ENCODE measurements at places on chromosomes 4 and X.
A peak's percentile ranks its signal among the peaks of the same experiment; 100 is the strongest.

GRCh38 chr4:113524505-113525186, 236.9 kb downstream of the CAMK2D start:
- DNase-seq: no peak

GRCh38 chr4:185745891-185746290, 66.1 kb downstream of the SORBS2 start:
- no peak for DNase-seq

GRCh38 chr4:175542786-175543185, 269.3 kb downstream of the GPM6A start:
- no peak for DNase-seq

DNA sequence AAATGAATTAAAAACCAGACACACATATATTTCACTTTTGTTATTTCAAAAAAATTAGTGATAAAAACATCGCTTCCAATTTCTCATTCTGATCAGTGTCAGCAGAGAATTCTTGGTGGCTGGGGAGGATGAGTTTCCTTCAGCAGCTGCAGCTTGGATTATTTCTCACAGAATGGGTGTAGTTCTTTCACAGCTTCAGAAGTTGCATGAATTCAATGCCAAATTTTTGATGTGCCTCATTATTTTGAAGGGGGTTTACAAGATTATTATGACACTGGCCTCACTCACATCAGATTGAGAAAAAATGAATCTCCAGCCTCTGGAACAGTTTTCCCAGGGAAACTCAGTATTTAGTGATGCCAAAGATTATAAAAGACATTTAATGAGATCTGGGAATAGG, 184.9 kb upstream of the WDFY3 start:
- DNase-seq: no peak

DNA sequence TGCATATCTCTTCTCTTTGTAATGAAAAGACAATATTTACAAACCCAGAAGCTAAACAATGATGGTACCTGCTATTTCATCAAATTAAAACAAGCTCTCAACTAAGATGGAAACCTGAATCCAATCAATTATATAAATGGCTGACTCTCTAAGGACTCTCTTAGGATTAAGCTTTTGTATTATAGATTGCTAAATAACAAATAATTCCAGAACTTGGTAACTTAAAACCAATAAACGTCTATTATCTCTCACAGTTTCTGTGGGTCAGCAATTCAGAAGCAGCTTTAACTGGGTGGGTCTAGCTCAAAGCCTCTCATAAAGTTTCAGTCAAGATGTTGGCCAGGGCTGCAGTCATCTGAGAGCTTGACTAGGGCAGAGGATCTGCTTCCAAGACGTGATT, 12.4 kb downstream of the PHKA2 start:
- DNase-seq: no peak

- DNase-seq: no peak
Measured at GRCh38 chrX:38960137-38960536, 158.9 kb downstream of the MID1IP1 start.

DNA sequence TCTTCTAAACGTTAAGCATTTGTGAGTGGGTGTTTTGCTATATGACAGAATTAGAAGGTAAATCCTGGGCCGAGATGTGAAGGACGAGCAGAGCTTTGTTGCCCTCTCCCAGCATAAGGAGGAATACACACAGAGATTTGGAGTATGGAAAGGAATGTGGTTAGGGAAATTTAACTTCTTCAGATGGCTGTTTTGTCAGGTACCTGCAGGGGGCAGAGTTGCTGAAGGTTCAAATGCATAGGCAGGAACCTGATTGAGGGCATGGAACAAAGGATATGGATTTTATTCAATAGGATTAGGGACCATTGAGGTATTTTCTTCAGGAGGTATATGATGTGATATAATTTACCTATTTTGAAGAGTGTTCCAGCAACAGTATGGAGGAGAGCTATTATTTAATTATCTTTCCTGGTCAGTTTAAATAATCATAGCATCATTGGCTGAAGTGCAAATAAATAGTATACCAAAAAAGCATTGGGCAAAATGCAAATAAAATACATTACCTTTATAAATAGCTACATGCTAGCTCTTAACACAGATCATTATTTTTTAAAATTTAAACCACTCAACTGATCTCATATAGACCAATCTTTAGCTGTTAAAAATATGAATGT, 143.6 kb downstream of the SLIT2 start:
- DNase-seq: peak; percentile 18

- DNase-seq: no peak
Measured at GRCh38 chr4:112029771-112030171, 115.5 kb upstream of the FAM241A start.

- DNase-seq: no peak
Measured at GRCh38 chr4:13956947-13957346, 329.4 kb upstream of the BOD1L1 start.

DNA sequence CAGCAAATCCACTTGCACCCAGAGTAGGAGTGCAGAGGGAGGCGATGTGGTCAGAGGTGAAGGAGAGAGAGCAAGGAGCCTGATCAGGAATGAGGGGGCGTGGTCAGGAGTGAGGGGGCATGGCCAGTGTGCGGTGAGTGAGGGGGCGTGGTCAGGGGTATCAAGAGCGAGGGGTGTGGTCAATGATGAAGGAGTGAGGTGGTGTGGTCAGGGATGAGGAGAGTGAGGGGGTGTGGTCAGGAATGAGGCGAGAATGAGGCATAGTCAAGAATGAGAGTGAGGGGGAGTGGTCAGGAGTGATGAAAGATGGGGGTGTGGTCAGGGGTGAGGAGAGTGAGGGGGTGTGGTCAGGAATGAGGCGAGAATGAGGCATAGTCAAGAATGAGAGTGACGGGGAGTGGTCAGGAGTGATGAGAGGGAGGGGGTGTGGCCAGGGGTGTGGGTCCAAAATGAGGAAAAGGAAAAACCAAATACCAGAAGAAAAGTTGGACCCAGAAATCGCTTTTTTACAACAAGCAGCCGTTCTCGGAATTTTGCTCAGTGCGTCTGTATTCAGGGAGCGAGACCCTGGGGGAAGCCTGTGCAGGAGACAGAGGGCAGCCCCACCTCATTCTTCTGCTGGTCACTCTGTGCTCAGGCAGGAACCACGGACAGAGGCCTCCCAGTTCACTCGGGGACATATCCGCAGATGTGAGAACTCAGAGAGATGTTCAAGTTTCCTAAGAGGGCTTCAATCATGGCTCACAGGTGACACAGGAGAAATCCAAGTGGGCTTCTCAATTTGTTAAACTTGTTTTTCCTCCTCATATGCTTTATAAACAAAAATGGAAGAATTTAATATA, 47.5 kb downstream of the MAGEA1 start:
- peak; percentile 0 for DNase-seq

DNA sequence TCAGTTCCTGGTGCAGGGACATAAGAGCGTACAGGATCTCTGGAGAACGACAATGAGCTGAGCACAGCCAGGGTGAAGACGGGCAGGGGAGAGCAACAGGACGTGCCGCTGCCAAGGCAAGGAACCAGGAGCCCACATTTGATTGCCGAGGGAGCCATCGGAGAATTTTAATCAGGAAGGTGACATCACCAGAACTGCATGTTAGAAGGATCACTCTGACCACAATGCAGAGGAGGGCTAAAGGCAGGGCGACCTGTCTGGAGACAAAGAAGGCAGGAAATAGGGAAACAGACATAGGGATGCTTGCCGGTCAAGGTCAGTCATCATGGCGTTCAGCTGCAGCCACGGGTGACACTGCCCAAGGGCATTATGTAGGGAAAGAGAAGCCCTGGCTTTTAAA, 81.4 kb downstream of the RBM47 start:
- DNase-seq: no peak

DNA sequence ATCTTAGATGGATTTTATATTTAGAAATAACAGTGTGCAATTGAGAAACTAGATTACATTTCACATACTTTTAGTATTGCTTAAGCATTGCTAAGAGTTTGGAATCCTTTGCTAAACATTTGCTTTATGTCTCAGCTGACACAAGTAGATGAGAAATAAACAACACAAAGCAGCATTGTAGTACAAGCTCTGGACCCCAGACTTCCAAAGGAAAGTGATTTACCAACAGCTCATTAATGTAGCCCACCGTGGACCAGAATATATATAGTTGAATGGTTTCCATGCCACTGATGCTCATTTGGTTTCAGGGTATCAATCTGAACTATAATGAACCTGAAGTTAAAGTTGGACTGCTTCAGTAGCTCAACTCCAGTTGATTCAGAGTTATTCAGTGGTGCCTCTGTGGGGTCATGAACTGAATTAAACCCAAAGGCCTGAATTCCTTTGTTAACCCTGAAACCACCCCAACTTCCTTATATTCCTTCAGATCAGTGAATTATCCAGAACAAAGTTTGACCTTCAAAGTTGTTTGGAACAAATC, 132.1 kb upstream of the NEIL3 start:
- no peak for DNase-seq

- no peak for DNase-seq
Measured at GRCh38 chrX:120001787-120002186, 58.2 kb upstream of the NKAP start.

DNA sequence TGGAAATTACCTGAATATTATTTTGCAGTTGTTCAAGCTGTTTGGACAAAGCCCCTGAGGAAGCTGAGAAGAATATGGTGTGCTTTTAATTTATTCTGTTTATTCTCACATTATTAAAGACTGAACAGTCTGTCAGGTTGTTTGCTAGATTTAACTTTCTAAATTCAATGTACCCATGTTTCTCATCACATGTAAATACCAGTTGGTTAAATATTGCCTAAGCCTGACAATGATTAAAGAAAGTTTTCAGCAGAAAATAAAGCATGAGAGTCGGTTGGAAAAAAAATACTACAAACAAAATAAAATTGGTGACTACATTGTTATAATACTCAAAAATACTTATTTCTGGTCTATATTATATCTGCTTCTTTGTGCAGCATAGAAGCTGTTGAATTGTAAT, 1974.7 kb downstream of the ARAP2 start:
- no peak for DNase-seq

DNA sequence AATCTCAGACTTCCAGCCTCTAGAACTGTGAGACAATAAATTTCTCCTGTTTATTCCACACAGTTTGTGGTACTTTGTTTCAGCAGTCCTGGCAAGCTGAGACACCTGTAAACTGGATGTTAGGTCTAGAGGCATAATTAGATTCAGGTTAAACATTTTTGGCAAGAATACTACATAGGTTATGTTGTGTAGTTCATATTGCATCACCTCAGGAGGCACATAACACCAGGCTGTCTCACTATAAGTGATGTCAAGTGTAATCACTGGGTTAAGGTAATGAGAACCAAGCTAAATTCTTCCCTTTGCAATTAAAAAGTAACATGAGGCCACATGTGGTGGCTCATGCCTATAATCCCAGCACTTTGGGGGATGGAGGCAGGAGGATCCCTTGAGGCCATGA, 214.2 kb downstream of the ZNF674 start:
- no peak for DNase-seq

DNA sequence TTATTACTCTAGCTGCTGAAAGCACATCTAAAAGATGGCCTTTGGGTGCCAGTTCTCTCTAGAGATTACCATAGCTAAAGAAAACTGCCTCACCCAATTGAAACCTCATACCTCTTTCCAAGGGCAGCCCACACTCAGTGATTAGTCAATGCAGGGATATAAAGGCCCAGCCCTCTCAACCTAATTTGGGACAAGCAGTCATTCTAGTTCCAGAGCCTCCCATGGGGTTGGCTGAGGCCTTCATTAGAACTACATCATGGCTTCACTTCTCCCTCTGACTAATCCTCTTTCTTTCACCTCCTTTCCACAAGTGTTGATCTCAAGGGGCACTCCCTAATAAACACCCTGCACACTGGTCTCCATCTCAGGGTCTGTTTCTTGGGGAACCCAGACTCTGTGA, 38.5 kb upstream of the C1GALT1C1 start:
- DNase-seq: no peak

GRCh38 chr4:137651128-137651527, 118.8 kb upstream of the PCDH18 start:
- DNase-seq: no peak

DNA sequence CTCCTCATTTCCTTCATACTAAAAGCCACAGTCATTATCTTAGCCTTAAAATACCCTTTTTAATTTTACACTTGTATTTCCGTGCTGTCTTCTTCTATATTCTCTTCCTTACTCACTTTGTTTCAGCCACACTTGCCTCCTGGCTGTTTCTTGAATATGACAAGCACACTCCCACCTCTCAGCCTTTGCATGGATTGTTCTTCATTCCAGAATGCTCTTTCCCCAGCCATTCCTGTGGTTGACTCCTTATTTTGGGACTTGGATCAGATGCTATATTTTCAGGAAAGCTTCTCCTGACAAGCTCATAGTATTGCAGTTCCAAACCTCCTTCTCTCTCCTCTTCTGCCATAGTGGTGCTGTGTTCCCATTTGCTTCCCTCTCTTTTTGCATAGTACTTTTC, 291.3 kb downstream of the PDHA2 start:
- DNase-seq: no peak

DNA sequence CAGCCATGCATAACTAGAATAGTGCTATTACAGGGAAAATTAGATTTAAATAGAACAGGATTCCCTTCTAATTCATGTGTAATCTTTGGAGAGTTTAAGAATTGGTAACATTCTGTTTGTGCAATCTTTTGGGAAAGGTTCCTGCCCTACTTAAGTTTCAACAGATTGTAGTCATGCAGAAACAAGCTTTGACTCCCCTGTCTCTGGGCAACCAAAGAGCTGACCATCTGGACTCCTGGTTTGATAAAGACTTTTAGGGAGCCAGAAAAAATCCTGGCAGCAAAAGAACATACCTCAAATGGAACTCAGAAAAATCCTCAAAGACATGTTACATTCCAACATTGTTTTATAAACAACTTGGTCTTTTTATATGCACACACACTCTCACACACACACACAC, 191.1 kb upstream of the NEIL3 start:
- DNase-seq: no peak

GRCh38 chr4:140724760-140725159, 31.4 kb downstream of the TBC1D9 start:
- no peak for DNase-seq

- peak; percentile 23 for DNase-seq
Measured at GRCh38 chrX:22063284-22063683, 31.2 kb downstream of the PHEX start.

- no peak for DNase-seq
Measured at GRCh38 chr4:48698029-48698971, 81.8 kb downstream of the FRYL start.

GRCh38 chrX:124413244-124413643, 66.9 kb downstream of the SH2D1A start:
- DNase-seq: no peak

DNA sequence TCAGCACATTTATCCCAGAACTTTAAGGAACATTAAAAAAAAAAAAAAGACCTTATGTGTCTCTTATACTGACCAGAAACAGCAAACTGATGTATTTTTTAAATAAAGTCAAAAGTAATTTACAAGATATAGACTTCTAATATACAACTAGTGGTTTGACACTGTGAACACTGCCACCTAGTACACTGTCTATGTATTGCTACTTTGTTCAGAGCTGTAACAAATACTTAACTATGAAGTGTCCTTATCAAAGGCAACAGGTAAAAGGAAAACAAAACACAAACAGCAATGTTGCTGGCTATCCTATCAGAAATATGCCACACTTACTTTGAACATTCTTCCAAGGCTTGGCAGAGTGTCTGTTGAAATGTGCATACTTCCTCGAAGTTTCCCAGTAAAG, 60.4 kb downstream of the CD40LG start:
- no peak for DNase-seq

- no peak for DNase-seq
Measured at GRCh38 chrX:40140706-40141499, 43.1 kb upstream of the BCOR start.

GRCh38 chrX:132673331-132673730, 184.5 kb upstream of the MBNL3 start:
- DNase-seq: no peak
